Neural progenitor cell (in vitro differentiated cells): ENCODE measurements at places on chromosomes 12 and 14. TPM values are rescaled to one million over a fixed set of nuclear protein-coding genes. Genes with fewer than 3 reads are reported as not detected.

DNA sequence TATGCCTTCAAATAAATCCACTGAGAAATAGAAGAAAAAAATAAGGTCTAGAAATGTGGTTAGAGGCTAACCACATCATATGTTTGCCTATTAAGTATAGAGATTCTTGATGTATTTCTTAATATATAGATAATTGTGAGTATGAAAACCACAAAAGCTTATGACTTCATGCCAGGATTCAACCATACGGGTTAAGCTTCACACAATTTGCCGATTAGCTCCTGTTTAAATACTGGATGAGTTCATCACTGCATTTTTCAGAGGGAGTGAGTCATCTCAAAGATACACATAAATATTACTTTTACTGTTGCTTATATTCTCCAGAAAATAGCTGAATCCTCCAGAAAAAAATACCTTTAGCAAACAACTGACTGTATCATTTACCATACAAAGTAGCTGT lies 79.6 kb downstream of the RPL10L start:
- no peak overlapping the region for H3K4me3 ChIP-seq
- no peaks in the 10 kb centered on the region for H3K27me3 ChIP-seq
- no peaks in the 10 kb centered on the region for H3K4me1 ChIP-seq
- H3K36me3 ChIP-seq: no peaks in the 10 kb centered on the region
- no peak for DNase-seq
- no peak overlapping the region for H3K27ac ChIP-seq

DNA sequence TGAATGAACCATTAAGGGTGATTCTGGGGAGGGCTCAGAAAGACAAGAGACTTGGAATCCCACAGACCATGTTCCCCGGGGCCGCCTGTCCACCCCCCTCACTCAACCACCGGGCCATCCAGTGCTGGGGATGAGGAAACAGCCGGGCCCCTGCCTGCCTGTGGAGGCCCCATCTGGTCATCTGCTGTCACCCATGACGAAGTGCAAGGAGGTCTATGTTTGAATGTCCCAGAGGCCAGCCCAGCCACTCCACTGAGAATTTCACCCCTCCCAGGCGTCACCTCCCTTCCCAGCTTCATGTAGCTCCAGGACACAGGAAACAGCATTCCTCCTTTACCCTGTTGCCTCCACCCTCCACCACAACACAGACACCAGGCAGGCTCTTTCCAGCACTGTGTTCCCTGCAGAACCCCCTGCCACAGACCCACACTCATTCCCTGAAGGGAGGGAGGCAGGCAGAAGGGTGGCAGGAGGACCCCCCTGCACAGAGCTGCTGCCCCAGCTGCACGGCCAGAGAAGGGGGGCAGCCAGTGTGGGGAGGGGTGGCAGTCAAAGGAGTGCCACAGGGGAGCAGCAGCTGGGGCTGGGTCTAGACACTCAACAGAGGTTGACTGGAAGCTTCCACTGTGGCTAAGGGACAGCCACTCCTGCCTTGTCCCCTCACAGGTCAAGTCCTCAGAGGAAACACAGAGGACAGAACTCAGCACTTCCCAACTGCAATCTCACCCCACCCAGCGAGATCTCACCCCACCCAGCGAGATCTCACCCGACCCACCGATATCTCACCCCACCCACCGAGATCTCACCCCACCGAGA lies 50.3 kb upstream of the PPP2R5C start:
- H3K4me1 ChIP-seq: no peaks in the 10 kb centered on the region
- no peak overlapping the region for H3K4me3 ChIP-seq
- no peak for DNase-seq
- H3K36me3 ChIP-seq: no peaks in the 10 kb centered on the region
- no peak overlapping the region for H3K27ac ChIP-seq

DNA sequence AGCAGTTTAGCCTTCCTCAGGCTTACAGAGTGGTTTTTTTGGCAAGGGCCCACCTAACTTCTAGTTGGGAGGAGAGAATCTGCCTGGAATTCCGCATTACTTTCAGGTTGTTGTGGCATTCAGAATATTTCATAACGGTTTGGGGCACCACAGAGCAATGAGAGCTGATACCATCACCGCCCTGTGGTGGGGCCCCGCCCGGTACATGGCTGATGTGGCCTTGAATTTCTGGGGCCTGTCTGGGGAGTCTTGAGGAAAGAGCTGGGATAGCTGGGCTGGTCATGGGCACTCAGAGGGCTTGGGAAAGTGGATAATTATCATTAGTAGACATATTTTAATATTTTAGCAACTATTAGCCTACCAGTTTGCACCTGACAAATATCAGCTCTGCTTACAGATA lies 4.2 kb downstream of the TESPA1 start:
- no peaks in the 10 kb centered on the region for H3K36me3 ChIP-seq
- no peaks in the 10 kb centered on the region for H3K27me3 ChIP-seq
- DNase-seq: no peak
- peaks cover 16% of the 10 kb centered on the region for H3K4me1 ChIP-seq
- H3K4me3 ChIP-seq: no peak overlapping the region

GRCh38 chr12:104466709-104467345 lies 10.1 kb downstream of the CHST11 start:
- no peaks in the 10 kb centered on the region for H3K27me3 ChIP-seq
- no peaks in the 10 kb centered on the region for H3K4me1 ChIP-seq
- no peak for DNase-seq
- H3K27ac ChIP-seq: no peak overlapping the region
- no peak overlapping the region for H3K4me3 ChIP-seq

DNA sequence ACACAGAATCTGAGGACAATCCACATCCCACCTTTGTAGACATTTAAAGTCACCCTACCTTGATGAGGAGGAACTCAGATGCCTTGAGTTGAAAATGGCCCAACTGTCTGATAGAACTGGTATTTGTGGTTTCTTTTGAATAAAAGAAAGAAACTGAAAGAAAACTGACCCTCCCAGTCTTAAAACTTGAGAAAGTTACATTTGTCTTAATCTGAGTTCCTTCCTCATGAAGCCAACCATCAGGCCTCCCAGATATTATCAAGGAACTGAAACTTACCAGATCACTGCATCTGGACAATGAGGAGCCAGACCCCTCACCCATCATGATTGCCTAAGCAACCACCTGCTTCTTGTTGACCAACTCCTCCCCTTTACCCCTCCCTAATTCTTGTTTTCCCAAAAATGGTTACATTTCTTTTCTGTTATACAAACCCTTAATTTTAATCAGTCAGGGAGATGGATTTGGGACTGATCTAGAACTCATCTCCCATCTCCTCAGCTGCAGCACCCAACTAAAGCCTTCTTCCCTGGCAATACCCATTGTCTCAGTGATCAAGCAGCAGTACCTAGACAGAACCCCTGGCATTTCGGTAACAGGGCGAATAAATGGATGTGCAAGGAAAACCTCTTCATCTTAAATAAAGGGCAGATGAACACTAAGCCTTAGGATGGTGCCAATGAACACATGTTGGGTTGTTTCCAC lies 72.0 kb upstream of the RESF1 start:
- no peaks in the 10 kb centered on the region for H3K4me1 ChIP-seq
- no peaks in the 10 kb centered on the region for H3K36me3 ChIP-seq
- no peaks in the 10 kb centered on the region for H3K27me3 ChIP-seq
- H3K27ac ChIP-seq: no peak overlapping the region
- H3K4me3 ChIP-seq: no peak overlapping the region
- no peak for DNase-seq

DNA sequence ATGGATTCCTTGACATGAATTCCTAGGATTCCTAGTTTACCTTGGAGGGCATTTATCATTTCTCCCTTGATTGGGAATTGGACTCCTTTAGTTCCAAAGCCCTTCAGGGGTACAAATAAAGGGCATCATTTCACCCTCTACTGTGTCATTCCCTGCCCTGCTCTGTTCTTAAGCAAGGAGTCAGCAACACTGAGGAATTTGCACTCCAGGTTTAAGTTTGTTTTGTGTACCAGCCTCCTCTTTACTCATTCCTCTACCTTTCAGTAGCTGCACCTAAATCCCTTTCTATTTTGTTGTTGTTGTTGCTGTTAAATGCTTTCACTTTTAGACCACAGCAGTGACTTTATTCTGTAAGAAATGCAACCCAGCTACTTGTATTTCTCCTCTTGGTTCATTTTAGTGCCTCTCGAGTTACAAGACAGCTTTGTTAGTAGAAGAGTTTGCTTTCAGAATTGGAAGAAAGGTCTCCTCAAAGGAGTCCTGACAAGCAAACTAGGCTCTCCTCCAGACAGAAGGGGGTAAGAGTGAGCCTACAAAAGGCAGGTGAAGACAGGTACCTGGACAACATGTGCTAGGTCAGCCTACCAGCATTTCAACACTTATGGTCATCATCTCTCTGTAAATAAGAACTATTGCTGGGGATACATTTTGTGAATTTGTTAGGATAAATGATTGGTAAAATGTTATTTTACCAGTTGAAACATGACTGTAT lies 90.0 kb downstream of the RMST start:
- no peak for DNase-seq
- H3K36me3 ChIP-seq: no peaks in the 10 kb centered on the region

GRCh38 chr14:82113710-82114109 lies 580.1 kb upstream of the SEL1L start:
- no peak for DNase-seq
- no peaks in the 10 kb centered on the region for H3K27me3 ChIP-seq
- H3K27ac ChIP-seq: no peak overlapping the region
- H3K36me3 ChIP-seq: no peaks in the 10 kb centered on the region

DNA sequence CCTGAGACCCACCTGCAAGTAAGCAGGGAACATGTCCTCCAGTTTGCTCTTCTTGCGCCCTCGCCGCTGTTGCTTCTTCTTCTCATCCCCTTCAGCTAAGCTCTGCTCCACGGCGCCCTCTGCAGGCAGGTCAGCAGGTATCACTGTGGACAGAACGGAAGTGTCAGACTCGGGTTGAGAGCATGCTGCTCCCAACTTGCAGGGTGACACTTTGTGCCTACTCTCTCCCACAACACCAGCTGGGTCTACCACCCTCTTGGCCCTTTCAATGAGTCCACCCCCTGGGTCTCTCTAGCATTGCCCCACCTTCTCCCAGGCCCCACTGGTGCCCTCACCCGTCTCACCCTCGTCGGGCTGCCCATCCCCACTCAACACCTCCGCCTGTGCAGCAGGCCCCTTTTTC lies 16.7 kb downstream of the KMT2D start:
- H3K36me3 ChIP-seq: no peaks in the 10 kb centered on the region
- no peaks in the 10 kb centered on the region for H3K27me3 ChIP-seq
- no peak overlapping the region for H3K4me3 ChIP-seq
- H3K27ac ChIP-seq: no peak overlapping the region

GRCh38 chr12:76942267-76942666 lies 63.4 kb upstream of the CSRP2 start:
- H3K4me1 ChIP-seq: no peaks in the 10 kb centered on the region
- no peaks in the 10 kb centered on the region for H3K27me3 ChIP-seq
- no peaks in the 10 kb centered on the region for H3K36me3 ChIP-seq
- no peak overlapping the region for H3K27ac ChIP-seq
- H3K4me3 ChIP-seq: no peak overlapping the region

- H3K36me3 ChIP-seq: no peaks in the 10 kb centered on the region
- H3K4me3 ChIP-seq: no peak within 1 kb of the TSS
- no peaks in the 10 kb centered on the region for H3K4me1 ChIP-seq
- peaks cover 100% of the 10 kb centered on the region for H3K27me3 ChIP-seq
- H3K27ac ChIP-seq: no peak within 1 kb of the TSS
These were observed at the start of gene HOXC10 for GRCh38 chr12:53984901-53985691. Gene HOXC10 (plus strand): TSS chr12:53985146. CDS start chr12:53985260, 114 bp downstream.

DNA sequence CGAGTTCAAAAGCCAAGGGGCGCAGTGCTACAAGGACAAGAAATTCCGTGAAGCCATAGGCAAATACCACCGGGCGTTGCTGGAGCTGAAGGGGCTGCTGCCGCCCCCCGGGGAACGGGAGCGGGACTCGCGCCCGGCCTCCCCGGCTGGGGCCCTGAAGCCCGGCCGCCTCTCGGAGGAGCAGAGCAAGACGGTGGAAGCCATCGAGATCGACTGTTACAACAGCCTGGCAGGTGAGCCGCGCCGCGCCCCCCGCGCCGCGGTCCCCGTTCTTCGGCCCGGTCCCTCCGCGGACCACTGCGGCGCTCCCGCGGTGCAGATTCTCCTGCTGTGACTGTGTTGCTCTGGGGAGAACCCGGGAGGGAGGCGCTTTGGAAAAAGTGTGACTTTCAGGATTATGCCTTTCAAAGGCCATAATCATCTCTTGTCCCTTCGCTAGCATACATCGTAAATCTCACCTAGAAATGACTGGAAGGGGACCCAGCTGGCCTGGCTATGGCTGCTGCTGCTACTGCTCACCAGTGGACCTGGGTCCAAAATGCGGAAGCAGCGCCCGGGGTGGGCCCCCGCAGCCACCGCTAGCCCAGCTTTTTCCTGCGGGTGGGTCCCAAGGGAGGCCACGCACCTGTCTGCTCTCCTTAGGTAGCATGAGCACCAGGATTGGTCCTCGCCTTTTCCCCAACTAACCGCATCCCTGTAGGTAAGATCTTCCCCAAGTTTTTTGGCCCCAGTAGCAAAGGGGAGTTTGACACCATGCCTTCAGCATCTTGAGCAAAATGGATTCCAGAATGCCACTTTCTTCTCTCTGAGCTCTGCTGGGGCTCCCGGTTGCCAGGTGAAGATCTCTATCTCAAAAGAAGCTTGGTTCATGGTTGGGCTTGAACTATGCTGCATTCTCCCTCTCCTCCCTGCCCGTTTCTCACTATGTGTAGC lies 853 bp downstream of the TTC9 start:
- peak overlapping the region; percentile 98 for H3K4me3 ChIP-seq
- H3K4me1 ChIP-seq: peaks cover 19% of the 10 kb centered on the region
- peak; percentile 9 for DNase-seq

DNA sequence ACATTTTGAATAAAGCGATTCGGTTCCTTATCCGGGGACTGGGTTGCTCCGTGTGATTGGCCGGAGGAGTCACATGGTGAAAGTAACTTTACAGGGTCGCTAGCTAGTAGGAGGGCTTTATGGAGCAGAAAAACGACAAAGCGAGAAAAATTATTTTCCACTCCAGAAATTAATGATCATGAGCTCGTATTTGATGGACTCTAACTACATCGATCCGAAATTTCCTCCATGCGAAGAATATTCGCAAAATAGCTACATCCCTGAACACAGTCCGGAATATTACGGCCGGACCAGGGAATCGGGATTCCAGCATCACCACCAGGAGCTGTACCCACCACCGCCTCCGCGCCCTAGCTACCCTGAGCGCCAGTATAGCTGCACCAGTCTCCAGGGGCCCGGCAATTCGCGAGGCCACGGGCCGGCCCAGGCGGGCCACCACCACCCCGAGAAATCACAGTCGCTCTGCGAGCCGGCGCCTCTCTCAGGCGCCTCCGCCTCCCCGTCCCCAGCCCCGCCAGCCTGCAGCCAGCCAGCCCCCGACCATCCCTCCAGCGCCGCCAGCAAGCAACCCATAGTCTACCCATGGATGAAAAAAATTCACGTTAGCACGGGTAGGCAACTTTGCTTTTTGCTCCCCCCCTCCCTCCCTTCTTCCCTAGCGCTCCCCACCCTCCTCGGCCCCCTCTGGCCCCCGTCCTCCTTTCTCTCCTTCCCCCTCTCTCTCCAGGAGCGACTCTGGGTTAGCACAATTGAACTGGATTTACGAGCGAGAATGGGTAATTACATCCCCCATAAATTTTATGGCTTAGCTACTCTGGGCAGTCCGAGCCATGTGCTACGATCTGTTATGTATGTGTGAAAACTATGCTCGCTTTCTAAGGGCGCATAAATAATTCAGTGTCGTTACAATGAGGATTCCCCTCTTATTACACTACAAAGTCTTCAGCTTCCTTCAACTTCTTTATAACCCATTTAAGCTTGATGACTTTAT lies at the start of gene HOXC4:
Gene HOXC4, plus strand, starts transcription at position 85 of the 991 bp plus-strand sequence. Its CDS starts 88 bp downstream, at position 173.
- peak within 1 kb of the TSS; percentile 25 for H3K4me3 ChIP-seq
- H3K27me3 ChIP-seq: peaks cover 100% of the 10 kb centered on the region
- DNase-seq: no peak
- no peaks in the 10 kb centered on the region for H3K36me3 ChIP-seq

- no peak for DNase-seq
- no peak overlapping the region for H3K4me3 ChIP-seq
- H3K4me1 ChIP-seq: peaks cover 5% of the 10 kb centered on the region
- H3K27ac ChIP-seq: no peak overlapping the region
- no peaks in the 10 kb centered on the region for H3K27me3 ChIP-seq
These were observed 17.7 kb downstream of the SPPL3 start for GRCh38 chr12:120886199-120887018.

EXOC3L4 gene
- not detected in 2 replicates for total RNA-seq

ZDHHC22 gene
- total RNA-seq: 0.07 and 0.31 TPM in 2 replicates

PROX2 gene
- not detected in 2 replicates for total RNA-seq

TEX52 gene
- not detected in 2 replicates for total RNA-seq
